ENCODE measurements at places on chromosomes 12 and 14. TPM values are rescaled to one million over a fixed set of nuclear protein-coding genes. Genes with fewer than 3 reads are reported as not detected.

DNA sequence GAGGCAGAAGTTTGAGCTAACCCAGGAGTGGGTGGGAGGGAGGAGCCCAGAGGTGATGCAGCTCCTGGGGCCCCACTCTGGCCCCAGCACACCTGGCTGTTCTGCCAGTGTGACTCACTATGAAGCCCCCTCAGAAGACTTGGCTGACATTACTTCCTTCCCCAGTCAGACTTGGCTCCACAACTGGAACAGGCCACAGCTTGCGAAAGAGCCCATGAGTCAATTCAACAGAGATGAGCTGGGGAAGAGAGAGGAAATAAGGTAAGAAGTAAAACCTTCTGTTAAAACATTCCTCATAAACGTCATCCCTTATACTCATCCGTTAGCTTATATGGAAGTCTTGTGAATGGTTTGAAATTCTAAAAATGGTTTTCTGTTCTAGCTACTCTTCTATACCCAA, 245.9 kb downstream of the ADAMTS20 start:
- DNase-seq = no peak
- no peak overlapping the region for H3K27ac ChIP-seq
- no peaks in the 10 kb centered on the region for H3K27me3 ChIP-seq
- H3K36me3 ChIP-seq = no peaks in the 10 kb centered on the region
- peaks cover 6% of the 10 kb centered on the region for H3K4me1 ChIP-seq

GRCh38 chr14:50510157-50510556, 22.2 kb downstream of the MAP4K5 start:
- no peak overlapping the region for H3K4me3 ChIP-seq
- H3K27me3 ChIP-seq = no peaks in the 10 kb centered on the region
- no peak for DNase-seq
- peak overlapping the region; percentile 2 for H3K27ac ChIP-seq
- H3K4me1 ChIP-seq = peaks cover 55% of the 10 kb centered on the region

Gene BTG1
- 107 TPM for total RNA-seq

Gene REC8
- 8.1 TPM for total RNA-seq
